HTR-8/SVneo (cell line): ENCODE measurements at places on chromosomes 13 and 19.

DNA sequence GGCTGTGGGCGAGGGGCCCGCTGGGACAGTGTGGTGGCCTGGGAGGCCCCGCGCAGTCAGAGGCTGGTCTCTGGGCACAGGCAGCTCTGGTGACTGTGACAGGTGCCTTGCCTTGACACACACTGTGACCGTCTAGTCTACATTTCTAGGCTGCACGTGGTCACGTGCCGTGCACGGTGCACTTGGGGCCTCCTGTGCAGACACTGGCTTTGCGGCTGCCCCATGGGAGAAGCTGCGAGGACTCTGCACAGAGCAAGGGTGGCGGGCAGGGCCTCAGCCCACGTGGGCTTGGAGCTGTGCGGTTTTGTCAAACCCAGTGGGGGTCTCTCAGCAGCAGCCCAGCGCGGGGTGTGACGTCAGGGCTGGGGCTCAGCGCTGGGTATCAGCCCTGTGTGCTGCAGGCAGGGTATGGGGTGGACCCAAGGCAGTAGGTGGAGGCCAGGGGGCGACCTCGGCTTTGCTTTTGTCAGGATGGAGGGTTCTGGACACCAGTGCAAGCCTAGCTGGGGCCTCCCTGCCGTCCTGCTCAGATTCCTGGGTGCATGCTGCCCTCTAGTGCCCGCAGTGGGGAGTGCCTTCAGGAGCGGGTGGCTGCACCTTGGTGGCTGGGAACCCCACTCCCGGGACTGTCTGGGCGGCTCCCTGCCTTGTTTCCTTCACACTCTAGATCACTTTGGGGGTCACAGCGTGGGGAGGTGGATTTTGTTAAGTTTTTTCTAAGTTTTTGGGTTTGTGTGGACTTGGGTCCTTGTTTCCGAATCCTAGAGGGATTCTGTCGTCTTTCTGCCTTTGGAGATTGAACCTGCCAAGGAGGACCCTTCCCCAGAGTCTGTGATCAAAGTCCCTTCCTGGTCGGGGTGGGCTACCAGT is 62.6 kb downstream of the KDM4B start:
- DNase-seq, result peak; percentile 92

- DNase-seq, result no peak
These were observed 1507.5 kb downstream of the OLFM4 start for GRCh38 chr13:54536112-54536511.

GRCh38 chr19:3722443-3723109 is 14.4 kb downstream of the TJP3 start:
- no peak for DNase-seq

GRCh38 chr19:43705729-43706128 is 10.1 kb upstream of the IRGC start:
- DNase-seq, result no peak

DNA sequence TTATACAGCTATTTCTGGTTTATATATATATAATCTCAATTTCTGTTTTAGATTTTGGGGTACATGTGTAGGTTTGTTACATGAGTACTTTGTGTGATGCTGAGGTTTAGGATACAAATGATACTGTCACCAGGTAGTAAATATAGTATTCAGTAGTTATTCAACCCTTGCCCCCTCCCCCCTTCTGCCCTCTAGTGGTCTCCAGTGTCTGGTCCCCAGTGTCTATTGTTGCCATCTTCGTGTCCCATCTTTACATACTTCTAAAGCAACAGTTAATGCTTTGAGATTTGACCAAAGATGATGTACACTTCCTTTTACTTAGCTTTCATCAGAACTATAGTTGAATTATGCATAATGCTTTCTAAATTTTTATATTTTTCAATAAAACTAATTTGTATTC is 1623.4 kb upstream of the PRR20A start:
- no peak for DNase-seq

GRCh38 chr19:45166723-45167252 is 6.0 kb upstream of the NKPD1 start:
- no peak for DNase-seq

DNA sequence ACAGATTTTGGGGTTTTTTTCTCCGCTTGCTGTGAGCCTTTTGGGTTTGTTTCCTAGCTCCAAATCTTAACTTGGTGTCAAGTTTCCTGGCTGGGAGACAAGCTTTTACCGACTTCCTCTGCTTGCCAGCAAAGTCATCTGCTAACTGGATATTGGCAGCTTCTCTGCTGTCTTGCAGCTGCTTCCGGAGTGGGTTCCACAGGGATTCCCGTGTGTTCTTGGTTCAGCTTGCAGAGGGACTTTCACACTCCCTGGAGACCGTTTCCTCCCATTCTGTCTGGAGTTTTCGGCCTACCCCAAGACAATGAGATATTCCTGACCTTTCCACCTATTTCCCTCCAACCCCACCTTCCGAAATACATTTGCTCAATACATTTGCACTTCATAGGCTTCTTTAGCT is 2.2 kb upstream of the COLGALT1 start:
- peak; percentile 79 for DNase-seq

DNA sequence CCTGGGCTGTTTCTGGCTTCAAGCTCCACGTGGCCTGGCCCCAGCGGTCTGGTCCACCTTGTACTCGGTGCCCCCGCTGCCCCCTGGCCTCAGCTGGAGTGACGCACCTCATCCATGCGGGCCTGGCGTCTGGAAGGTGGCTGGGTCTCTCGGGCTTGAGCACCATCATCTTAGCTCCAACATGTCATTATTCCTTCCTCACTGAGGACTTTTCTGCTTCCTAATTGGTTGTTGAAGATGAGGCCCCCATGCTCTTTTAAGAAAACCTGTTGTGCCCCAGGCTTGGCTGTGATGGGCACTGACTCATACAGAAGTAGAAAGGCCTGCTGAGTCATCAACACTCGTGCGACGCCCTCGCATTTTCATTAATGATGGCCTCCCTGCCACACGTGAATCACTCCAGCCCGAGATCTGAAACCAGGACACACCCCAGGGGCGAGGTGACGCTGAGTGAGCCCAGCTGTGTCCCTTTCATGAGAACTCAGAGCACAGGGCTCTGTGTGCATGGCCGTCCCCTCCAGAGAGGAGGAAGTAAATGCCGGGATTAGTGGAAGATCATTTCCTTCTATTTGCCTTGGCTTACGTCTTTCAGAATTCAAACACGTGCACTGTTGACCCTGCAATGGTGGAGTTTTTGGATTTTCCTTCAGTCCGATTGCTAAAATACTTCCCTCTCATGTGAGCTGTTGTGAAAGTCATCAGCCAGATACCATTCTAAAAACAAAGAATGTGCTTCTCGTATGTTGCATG is 14.0 kb upstream of the GJA3 start:
- DNase-seq, result peak; percentile 76

DNA sequence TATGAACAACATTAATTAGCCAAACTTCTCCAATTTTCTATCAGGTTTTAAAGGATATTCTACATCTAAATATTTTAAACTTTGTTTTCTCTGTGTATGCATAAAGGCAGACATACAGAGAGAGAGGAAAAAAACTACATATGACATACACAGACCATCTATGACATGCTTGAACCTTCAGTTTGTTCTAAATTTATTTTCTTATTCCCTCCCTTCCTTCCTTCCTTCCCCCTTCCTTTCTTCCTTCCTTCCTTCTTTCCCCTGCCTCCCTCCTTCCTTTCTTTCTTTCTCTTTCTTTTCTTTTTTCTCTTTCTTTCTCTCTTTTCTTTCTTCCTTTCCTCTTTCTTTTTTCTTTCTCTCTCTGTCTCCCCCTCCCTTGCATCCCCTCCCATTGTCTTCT is 35.8 kb upstream of the CD70 start:
- no peak for DNase-seq

DNA sequence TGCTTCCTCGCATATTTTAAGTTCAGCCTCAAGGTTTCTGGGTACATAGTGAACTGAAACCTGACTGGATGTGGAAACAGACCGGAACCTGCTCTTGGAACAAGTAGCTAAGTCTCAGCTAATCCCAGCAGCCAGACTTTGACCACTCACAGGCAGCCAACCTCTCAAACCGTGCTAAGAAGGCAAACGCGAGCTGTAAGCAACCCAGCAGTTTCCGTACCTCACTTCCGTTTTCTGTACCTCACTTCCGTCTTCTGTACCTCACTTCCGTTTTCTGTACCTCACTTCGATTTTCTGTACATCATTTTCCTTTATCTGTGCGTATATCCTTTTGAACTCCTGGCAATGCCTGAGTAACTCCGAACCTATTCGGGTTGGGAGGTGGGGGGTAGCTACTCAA is 96.8 kb downstream of the SUCLA2 start:
- DNase-seq, result no peak

GRCh38 chr13:46855166-46855565 is 41.7 kb downstream of the HTR2A start:
- no peak for DNase-seq

GRCh38 chr19:1935484-1936208 is 5.3 kb upstream of the CSNK1G2 start:
- no peak for DNase-seq

DNA sequence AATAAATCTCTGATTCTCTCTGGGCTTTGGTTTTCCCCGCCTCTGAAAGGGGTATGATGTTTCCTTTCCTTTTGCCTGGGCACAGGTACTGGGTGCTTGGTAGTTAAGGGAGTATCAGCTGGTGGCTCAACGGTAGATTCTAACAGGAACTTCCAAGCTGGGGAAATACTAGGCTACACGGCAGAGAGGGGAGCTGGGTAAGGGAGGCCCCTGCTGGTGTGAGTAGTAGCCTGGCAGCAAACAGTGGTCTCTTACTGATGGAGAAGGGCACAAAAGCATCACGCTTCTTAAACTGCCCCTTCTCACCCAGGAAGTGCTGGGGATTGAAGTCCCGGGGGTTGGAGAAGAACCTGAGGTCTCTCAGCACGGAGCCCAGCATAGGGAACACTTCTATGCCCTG is 26.9 kb upstream of the CYP2A7 start:
- DNase-seq, result peak; percentile 41

DNA sequence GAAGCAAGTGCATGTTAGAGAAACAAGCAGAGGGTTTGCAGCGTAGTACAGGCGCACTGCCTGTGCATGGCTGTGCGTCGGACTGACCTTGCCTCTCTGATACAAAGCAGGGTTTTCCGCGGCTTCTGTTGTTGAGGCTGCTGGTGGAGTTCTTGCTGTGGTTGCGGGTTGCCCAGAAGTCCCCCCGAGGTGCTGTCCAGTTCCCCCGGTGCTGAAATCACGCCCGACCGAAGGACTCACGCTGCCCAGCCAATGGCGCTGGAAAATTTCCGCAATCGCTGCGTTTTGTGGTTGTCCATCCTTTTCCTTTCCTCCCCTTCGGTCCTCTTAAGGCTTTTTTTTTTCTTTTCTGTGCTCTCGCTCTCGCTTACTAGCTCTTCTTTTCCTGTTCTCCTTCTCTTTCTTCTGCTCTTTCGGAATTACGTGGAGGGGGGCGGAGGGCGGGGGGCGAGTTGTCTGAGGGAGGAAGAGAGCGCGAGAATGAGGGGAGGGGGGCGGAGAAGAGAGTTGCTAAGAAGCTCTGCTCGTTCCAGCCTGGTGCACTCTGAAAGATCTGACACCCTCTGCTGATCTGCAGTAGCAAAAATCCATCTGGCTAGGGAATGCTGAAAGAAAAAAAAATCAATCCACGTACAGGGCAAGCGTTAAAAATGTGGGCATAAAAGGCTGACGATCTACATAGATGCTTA is at the start of gene SLITRK1:
TSS of gene SLITRK1 (minus strand) at position 558 of the 689 bp plus-strand sequence. CDS start 967 bp downstream, outside the sequence.
- peak; percentile 35 for DNase-seq

- DNase-seq, result no peak
These were observed 11.7 kb downstream of the RANBP3 start for GRCh38 chr19:5966215-5966614.

DNA sequence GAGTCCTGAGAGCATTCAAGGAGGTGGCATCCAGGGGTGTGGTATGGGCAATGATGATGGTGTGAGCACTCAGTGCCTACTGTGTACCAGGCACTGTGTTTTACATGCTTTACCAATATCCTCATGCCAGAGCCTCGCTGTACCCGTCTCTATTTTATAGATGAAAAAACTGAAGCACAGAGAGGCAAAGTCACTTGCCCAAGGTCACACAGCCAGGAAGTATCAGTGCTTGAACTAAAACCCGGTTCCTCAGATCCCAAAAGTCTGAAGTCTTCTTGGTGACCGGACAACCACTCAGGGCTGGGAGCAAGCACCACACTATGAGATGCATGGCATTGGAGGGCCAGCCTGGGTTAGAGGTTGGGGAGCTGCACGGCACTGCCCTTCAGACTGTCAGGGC is 84.1 kb downstream of the CHST8 start:
- DNase-seq, result no peak

GRCh38 chr13:63910511-63910910 is 2494.9 kb upstream of the PCDH20 start:
- no peak for DNase-seq

DNA sequence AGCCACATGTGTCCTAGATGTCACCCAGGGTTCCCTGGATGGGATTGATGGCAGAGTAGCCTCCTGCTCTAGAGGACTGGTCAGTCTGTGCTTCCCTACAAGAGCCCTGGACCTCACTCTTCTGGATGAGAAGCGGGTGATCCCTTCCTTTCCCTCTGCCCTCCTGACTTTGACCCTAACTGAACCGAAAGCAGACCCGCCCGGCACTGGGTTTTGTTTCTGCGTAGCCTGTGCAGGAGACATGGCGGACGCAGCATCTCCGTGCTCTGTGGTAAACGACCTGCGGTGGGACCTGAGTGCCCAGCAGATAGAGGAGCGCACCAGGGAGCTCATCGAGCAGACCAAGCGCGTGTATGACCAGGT is 4.9 kb downstream of the THOP1 start:
- DNase-seq, result no peak

DNA sequence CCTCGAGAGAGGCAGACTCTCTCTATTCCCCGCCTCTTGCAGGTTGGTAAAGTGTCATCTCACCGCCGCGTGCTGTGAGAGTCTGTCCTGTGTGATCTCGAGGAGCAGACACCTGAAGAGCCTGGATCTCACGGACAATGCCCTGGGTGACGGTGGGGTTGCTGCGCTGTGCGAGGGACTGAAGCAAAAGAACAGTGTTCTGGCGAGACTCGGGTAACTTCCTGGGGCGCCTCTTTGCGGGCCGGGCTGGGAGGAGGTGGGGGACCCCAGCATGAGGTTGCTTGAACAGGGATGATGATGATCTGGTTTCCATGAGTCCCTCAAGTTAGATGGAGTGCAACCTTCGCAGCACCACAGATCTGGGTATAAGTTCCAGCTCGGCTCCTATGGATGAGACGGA is 67.0 kb downstream of the NLRP5 start:
- no peak for DNase-seq

GRCh38 chr19:18733196-18733647 is 49.7 kb downstream of the CRTC1 start:
- no peak for DNase-seq

DNA sequence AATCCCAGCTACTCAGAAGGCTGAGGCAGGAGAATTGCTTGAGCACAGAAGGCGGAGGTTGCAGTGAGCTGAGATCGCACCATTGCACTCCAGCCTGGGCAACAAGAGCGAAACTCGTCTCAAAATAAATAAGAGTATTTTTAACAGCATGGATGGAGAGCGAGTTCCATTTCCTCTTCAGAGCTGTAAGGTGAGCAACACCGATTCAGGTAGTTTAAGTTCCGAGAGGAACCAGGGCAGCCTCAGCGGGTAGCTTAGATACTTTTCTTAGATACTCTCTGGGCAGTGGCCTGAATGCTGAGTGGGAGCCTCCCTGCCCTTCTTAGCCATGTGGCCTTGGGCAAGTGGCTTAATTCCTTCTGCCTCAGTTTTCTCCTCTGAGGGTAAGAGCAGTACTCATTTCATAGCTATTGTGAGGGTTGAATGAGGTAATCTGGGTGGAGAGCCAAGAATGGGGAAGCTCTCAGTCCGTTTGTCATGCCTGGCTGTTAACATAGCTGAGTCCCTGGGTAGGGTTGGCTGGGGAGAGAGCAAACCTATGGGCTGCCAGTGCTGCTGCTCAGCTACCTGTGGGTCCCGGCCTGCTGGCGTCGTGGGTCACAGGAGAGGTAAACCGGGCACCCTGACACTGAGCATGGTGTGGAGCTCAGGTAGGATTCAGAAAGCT is 4.1 kb downstream of the ATP11A start:
- no peak for DNase-seq

- DNase-seq, result no peak
These were observed 83.8 kb upstream of the KL start for GRCh38 chr13:32932376-32932775.
